ENCODE measurements at places on chromosomes 5 and 9. TPM values are rescaled to one million over a fixed set of nuclear protein-coding genes. Genes with fewer than 3 reads are reported as not detected.

CDC25C gene
- total RNA-seq: 7.9 TPM

DNA sequence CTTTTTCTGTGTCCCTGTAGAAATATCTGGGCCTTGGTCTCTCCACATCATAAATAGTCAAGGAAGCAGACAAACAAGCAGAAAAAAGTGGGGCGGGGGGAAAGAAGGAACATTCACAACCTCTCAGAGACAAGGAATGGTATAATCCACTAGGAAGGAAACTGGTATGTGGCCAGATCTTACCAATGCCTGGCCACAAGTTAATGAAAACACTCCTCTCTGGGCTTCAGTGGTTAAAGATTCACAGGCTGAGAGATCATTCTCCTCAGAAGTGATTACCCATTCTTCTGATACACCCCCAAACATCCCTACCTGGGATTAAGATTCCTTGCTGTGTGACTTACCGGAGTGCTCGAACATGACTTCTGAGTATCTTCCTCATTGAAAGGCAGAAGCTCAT lies 290.6 kb downstream of the MARCHF11 start:
- no peak for DNase-seq

- no peak for DNase-seq
These were observed 334.4 kb downstream of the KCTD16 start for GRCh38 chr5:144504929-144505577.

DNA sequence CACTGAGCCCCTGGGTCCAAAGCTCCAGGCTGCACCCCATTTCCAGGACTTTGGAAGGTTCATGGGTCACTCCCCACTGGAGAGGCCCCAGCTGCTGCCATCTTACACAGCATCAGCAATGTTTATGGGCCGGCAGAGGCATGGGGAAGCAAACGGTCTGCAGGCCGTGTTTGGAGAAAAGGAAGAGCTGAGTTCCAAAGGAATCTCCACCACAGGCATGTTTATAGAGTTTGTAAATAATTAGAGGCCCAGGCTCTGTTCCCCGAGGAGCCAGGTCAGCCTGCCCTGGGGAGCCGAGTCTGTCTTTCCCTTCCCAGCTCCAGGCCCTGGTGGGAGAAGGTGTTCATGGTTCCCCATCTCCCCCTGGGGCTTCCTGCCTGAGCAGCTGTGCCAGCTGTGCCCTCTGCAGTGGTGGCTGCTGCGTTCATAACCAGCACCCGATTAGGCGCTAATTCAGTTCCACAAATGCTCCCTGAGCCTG lies 64.8 kb downstream of the COL27A1 start:
- DNase-seq: no peak

DNA sequence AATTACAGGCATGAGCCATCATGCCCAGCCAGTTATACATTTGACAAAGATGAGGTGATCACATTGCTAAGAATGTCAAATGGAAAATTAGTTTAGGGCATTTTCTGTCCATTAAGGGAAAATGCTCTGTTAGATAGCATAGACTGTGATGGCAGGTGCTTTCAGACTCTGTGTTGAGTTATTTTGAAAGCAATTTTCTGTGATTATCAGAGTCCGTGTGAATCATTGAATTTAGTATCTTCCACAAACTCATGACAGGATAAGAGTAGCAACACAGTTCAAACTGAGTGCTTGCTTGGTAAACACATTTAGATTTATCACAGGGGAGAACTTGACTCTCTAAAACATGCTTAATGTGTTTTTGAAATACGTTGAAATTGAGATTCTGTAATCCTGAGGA lies 69.0 kb downstream of the GAPVD1 start:
- no peak for DNase-seq

TAF11L5 gene
- not detected for total RNA-seq

RFESD gene
- 4.2 TPM for total RNA-seq

DNA sequence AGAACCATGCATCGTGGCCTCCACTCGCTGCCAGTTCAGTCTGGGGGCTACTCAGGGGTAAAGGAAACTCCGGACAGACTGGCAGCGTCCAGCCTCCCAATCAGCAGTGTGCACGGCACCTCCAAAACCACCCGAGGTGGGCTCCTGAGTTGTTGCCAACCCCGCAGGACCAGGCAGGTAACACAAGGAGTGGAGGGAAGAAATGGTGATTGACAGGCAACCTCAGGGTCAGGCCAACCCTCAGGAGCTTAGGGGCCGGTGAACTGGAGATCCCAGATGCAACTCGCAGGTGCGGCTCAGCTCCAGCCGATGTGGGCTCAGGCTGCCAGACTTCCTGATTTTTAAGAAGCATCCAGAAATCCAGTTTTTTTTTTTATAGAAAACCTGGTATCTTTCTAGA lies 37.3 kb upstream of the AKNA start:
- no peak for DNase-seq

DNA sequence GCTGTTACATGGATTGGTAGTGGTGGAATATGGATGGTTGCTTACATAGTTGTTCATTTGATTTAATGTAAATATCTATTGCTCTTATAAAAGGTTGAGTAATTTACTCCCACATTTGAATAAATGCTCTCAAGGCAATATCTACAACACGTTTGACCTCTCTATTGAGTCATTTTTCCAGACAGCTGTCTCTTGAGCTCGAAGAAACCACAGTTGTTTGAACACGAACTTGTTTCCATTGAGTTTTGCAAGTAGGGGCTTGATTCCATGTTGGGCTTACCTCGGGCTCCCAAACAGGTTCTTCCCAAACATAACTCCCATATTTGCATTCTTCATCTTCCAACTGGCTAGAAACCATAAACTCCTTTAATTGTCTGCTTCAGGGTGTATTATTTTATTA lies 115.0 kb upstream of the HMHB1 start:
- no peak for DNase-seq

DNA sequence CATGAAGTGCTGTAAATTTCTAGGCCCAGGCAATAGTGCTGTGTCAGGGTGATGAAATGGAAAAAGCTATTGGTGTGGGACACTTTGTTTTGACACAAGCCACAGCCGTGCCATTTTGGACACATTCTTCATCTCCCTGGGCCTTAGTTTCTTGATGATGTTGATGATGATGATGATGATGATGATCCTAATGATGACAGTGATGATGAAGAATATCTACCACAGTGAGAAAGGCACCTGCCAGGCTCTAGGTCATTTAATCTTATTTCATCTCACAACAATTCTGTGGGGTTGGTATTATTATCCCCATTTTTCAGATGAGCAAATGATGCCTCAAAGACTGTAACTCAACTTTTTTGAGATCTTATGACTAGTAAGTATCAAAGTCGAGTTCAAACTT lies 102.2 kb upstream of the STC2 start:
- no peak for DNase-seq

DNA sequence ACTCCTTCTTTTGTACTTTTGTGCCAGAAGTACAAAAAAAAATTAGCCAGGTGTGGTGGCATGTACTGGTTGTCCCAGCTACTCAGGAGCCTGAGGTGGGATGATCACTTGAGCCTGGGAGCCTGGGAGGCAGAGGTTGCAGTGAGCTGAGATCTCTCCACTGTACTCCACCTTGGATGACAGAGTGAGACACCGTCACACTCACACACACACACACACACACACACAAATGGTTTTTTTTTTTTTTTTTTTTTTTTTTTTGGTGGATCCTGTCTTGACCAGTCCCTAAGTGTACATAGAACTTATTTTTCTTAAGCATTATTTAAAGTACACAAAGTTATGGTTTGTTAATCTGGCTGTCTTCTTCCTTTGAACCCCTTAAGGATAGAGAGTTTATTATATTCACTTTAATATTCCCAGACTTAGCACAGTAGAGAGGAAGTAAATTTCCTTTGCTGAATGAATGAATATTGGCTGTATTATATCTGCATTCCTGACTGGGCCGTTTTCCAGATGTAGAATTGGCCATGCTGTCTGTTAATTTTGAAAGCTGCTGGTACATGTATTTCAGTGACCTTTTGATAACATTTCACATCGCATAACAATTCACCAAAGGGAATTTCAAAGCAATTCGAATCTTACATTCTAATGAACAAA lies 429.0 kb upstream of the ZNF608 start:
- DNase-seq: no peak

DNA sequence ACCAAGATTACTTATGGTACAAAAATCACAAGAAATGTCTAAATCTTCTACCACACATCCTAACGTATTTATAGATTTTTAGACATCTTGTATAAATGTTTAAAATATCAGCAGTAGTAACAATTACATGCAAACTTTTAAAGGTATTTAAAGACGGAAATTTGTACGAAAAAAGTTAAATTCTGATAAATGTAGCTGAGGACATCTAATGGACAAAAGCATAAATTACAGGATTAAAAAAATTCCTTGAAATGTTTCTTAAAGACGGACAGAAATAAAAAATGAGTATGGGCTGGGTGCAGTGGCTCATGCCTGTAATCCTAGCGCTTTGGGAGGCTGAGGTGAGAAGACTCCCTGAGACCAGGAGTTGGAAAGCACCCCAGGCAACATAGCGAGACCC lies 15.8 kb downstream of the ERCC8 start:
- DNase-seq: peak; percentile 43

TMEM252 gene
- total RNA-seq: not detected

DNA sequence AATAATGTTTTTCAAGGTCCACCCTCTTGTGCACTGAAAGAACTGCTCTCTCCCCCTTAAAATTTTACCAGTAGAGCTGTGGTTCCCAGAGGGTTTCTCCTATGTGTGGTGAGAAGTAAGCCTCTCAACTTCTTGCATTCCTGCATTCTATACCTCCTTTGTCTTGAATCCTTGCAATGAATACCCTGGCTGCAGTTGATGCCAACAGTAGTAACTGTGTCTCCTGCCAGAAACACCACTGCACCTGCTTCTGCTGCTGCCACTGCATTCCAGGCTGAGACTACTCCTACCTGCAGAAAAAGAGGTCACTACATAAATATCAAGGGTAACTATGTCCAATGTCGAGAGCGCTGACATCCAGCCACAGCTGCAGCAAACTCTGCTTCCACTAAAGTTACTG lies 203.7 kb downstream of the TMEM167A start:
- no peak for DNase-seq

GRCh38 chr5:133817456-133817855 lies 151.0 kb downstream of the C5orf15 start:
- no peak for DNase-seq

DNA sequence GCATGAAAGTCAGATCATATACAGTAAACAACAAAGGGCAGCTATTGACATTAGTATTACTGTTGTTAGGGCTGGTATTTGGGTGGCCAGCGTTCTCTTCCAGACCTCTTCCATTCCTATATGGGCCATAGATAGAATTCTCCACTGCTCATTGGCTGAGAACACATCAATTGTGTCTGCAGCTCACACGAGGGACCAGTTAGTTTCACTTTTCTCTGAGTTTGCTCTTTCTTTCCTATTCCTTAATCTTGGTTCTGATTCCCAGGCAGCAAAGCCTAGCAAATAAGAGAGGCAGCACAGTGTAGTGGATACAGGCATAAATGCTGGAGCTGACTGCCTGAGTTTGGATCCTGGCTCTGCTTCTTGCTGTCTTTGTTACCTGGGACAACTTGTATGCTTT lies 476.4 kb downstream of the SPOCK1 start:
- no peak for DNase-seq

CAMK4 gene
- 47.7 TPM for total RNA-seq

PARP8 gene
- 20.9 TPM for total RNA-seq

CPEB4 gene
- 7.6 TPM for total RNA-seq

DNA sequence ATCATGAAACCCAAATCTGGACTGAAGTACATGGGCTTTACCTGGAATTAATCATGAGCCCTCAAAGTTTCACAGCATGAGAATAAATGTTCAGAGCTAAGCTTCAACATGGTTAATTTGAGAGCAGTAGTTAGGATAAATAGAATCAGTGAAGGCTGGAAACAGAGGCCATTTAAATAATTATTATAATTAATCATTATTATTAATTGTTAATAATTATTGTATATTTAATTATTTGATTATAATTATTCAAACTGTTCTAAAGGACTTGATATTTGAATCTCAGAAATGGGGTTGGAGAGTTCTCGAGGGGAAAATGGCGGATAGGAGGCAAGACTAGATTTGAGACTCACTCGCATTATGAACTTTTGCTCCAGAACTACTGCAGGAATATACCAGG lies 119.6 kb upstream of the ITGA1 start:
- DNase-seq: no peak

- DNase-seq: peak; percentile 58
These were observed 839 bp downstream of the GABRG2 start for GRCh38 chr5:162068412-162068811.

GRCh38 chr5:98783051-98783649 lies 9.7 kb downstream of the RGMB start:
- no peak for DNase-seq

- no peak for DNase-seq
These were observed 28.5 kb downstream of the IL6ST start for GRCh38 chr5:55966284-55966683.

LAMC3 gene
- 0.07 TPM for total RNA-seq

PDE6A gene
- not detected for total RNA-seq

- no peak for DNase-seq
These were observed 3.7 kb upstream of the LHX3 start for GRCh38 chr9:136208675-136209074.

- DNase-seq: no peak
These were observed 266.8 kb upstream of the ANKRD55 start for GRCh38 chr5:56499901-56500300.

GRCh38 chr9:127904561-127905003 lies 5.2 kb upstream of the ST6GALNAC6 start:
- no peak for DNase-seq

DNA sequence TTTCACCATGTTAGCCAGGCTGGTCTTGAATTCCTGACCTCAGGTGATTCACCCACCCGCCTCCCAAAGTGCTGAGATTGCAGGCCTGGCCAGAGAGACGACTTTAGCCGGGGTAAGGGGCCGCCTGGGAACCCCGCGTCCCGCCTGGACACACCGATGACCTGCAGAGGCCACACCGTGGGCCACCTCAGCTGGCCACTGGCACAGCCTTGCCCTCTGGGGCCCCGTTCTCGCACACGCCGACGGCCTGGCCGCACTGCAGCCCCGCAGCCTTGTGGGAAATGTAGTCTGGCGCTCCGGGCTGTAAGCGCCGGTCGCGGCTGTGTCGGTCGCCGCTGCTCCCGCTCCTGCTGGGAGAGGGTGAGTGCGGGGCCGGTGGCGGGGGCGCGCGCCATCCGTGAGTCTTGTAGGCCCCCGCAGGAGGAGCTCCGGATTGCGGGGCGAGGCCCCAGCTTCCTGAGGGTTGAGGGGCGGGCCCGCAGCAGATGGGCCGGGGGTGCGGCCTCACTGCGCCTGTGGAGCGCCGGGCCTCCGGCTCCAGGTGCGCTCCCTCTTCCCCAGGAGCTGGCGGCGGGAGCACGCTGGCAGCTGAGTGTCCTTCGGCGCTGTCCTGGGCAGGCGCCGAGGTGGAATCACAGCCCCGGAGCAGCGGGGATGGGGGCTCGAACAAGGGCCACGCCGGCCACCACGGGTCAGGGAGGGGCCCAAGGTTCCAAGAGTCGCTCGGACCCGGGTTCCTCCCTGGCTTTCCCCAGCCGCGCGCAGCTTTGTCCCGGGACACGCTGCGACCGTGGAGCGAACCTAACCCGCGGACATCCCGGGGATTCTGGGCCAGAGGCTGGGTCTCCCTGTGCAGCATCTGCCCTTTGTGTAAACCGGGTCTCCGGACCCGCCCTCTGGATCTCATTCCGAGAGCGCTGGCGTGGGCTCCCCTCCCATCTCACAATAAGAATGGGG lies at the start of gene ZFP2:
Gene ZFP2, plus strand, starts transcription at position 299 of the 957 bp plus-strand sequence. CDS start 35,401 bp downstream, outside the sequence.
- peak; percentile 58 for DNase-seq

GRCh38 chr5:33938507-33938796 lies 2.3 kb downstream of the RXFP3 start:
- no peak for DNase-seq

FOXD4L4 gene
- not detected for total RNA-seq

Measured in activated CD4-positive, alpha-beta T cell treated with anti-CD3 and anti-CD28 coated beads, Interleukin-2, amount 10 ng/mL, durations not matched to agents 24 days and 14 days (primary cell).